Mucosa of descending colon (tissue), 3 donors: ENCODE measurements at places on chromosomes 6 and 20. TPM values are rescaled to one million over a fixed set of nuclear protein-coding genes. Genes with fewer than 3 reads are reported as not detected.

- DNase-seq = peak; percentile 94
These were observed 201.0 kb downstream of the UST start for GRCh38 chr6:148947621-148948444.

GRCh38 chr20:45964006-45964400 lies 8.0 kb downstream of the ZNF335 start:
- no peak for DNase-seq

GRCh38 chr6:163254341-163254835 lies 160.1 kb upstream of the QKI start:
- no peak for DNase-seq

- peak; percentile 63 for DNase-seq
These were observed 742 bp downstream of the TBCC start for GRCh38 chr6:42745083-42745639.

GRCh38 chr20:21522481-21523280 lies 8.8 kb upstream of the NKX2-2 start:
- DNase-seq = no peak

GRCh38 chr20:57573242-57573641 lies 12.3 kb downstream of the PCK1 start:
- DNase-seq = no peak

NRN1 gene
- total RNA-seq = 2.7 TPM
